ENCODE measurements at places on chromosomes 12 and 14.

GRCh38 chr12:61356485-61356884 is 903.7 kb upstream of the USP15 start:
- no peak for DNase-seq

GRCh38 chr12:122533856-122534255 is 6.8 kb downstream of the KNTC1 start:
- no peak for DNase-seq

- DNase-seq = no peak
Observed at GRCh38 chr14:80792771-80793170, 148.8 kb downstream of the CEP128 start.

DNA sequence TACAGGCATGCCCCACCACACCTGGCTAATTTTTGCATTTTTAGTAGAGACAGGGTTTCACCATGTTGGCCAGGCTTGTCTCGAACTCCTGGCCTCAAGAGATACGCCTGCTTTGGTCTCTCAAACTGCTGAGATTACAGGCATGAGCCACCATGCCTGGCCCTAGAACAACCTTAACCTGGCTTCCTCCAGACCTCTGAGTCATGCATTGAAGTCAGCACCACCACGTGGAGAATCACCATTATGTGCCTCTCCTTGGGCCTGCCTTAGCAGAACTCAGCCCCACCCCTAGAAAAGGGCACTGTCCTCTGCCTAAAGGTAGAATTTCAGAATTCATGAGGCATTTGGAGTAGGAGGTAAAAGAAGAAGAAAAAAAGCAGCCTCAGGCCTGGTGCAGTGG is 49.0 kb downstream of the LIMA1 start:
- no peak for DNase-seq

- DNase-seq = no peak
Observed at GRCh38 chr14:21867541-21867940, 193.9 kb upstream of the OR4E1 start.
